ENCODE measurements at places on chromosomes 2 and 18.

DNA sequence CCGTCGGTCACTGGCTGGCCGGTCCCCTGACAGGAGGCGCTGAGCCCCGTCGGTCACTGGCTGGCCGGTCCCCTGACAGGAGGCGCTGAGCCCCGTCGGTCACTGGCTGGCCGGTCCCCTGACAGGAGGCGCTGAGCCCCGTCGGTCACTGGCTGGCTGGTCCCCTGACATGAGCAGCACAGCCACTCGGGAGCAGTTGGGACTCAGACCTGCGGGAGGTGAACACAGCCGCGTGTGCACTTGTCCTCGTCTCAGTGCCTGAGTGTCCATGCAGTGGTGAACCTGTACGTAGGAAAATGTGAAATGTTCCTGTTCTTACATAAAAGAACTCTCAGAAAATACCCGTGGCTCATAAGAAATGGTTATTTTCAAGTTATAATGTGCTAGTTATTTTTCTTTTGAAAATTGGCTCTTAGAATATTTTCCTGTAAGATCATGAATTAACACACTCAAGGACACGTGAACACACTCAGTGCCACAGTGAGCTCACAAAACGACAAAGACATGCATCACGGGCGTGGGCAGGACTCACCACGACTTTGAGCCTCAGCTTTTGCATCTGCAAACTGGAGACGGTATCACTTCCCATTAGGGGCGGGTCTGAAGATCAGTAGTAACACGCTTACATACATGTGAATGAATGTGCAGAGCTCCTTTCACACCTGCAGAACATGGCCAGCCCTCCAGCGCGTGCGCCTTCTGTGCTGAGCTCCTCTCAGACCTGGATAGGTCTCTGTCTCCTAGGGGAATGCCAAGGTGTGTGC, 21.1 kb upstream of the NFATC1 start:
- DNase-seq, result no peak

DNA sequence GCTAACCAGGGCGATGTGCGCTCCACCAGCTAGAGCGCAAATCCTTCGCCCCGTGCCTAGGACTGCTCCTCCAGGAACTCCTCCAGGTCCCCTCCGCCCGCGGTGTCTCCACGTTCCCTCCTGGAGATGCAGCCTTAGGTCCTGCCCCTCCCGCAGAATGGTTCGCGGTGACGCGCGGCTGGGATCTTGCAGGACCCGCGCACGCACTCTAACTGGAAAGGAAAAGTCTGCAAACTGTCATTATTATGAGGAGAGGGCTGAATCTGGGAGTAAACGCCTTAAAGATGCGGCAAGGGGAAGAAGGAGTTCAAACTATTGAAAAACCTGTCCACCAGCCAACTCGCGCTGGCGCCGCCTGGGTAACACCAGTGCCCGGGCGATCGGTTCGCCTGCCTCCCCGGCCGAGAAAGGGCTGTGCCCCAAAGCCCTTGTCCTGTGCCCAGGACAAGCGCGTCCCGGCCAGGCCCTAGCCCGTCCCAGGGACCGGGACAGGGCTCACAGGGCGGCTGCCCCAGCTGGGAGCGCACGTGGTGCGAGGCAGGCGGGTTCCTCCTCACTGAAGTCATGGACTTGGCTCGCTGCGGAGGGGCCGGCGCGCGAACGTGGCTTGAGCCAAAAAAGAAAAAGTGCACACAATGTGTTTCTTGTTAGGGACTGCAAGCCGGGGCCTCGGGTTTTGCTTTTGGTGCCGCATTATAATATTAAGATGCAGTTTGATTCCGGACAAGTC, 5.5 kb upstream of the ID2 start:
- no peak for DNase-seq

DNA sequence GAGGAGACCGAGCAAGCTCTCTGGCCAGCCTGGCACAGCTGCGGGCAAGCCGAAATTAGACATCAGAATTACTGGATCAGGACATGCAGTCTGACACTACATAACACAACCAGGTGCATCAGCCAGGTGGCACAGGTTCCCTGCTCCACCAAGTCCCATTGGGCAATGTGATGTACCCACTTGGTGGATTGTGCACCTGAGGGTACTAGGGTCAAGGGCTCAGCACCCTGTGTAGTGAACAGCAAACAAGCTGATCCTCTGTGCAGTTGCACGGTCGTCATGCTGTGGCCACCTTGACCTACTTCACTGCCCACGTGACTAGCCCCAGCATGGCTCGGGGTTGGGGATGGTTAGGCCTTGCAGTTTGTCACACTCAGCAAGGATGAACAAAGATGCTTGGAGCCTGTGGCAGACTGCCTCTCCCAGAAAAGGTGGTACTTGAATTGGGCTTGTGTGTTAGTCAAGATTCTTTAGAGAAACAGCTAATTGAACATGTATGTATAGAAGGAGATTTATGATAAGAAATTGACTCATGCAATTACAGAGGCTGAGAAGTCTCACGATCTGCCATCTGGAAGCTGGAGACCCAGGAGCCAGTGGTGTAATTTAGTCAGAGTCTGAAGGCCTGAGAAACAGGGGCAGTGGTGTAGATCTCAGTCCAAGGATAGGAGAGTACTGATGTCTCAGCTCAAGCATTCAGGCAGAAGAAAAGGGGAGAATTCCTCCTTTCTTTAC, 71.4 kb upstream of the TMEM87B start:
- DNase-seq, result no peak

DNA sequence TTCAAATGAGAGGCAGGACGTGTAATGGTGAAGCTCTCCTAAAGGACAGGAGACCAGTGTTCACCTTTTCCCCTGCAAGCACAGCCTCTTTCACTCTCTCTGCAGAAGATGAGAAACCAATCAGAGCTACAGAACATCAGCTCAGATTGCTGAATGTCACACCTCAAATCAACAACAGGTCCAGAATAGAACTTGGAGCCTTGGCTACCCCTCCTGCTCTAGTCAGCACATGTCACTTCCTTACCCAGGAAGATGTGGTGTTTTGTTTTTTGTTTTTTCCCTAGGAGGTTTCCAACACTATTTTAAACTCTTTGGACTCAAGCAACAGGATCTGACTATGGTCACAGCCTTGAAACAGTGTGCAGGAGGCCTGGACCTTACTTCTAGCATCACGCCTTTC, 41.3 kb upstream of the PCBP1 start:
- no peak for DNase-seq

- no peak for DNase-seq
These were observed 34.5 kb upstream of the L3MBTL4 start for GRCh38 chr18:6449213-6449612.

DNA sequence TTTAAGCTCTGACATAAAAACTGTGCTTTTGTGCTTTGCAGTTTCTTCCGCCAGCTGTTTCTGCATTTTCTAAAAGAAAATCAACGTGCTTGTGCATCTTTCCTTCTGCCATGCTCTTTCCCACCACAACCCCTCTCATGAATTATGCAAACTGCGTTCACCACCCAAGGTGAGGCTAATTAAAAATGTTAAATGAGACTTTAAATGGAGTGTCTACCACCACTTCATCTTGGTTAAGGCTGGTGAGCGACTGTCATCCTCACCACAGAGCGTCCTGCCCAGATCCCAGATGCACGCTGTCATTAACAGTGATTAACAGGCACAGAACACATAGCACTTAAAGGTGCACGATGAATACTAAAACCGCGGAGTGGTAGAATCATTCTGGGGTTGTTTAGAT, 250.5 kb upstream of the RAB6C start:
- no peak for DNase-seq

- no peak for DNase-seq
These were observed 271.2 kb downstream of the LPIN1 start for GRCh38 chr2:12017499-12018157.

DNA sequence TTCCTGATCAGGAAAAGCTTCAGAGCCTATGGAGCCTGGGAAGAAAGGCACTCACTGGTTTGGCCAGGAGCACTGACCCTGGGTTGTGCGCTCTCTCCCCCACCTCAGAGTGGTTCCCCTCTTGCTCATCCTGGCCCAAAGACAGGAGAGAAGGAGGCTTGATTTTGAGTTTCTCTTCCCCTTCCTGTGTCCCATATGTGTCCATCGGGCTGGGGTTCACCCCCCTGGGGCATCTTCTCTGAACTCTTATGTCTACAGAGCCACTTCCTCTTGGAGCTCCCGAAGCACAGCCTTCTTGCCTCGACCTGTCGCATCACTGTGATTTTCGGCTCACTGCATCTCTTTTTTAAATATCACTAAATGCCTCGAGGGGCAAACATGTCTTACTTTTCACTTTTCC, 692.3 kb downstream of the RNF144A start:
- no peak for DNase-seq

GRCh38 chr2:129872446-129872845, 107.0 kb upstream of the RAB6C start:
- no peak for DNase-seq

- DNase-seq, result no peak
These were observed 221.7 kb downstream of the PAX3 start for GRCh38 chr2:222076973-222077690.

DNA sequence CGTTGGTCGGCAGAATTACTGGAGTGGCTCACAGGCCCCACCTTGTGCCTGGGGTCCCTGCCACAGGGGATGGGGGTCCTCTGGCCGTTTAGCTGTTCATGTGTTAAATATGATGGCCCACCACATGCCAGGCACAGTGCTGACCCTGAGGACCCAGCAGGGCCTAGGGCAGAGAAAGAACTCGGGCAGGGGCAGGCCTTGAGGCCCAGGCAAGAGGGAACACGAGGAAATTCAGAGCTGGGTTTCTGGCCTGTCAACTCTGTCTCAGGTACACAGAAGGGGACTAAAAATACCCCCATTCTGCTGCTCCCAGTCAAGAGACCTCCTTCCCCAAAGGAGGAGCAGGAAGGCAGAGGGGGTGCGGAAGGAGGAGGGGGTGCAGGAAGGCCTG, 66.2 kb downstream of the DNMT3A start:
- no peak for DNase-seq

All from stimulated activated CD4-positive, alpha-beta T cell treated with anti-CD3 and anti-CD28 coated beads, Interleukin-4, amount 100 ng/mL, for 1 hour (primary cell).